RWPE1 (cell line): ENCODE measurements at places on chromosomes 7 and 10.
A peak's percentile ranks its signal among the peaks of the same experiment; 100 is the strongest.

- no peak for DNase-seq
Measured at GRCh38 chr10:74916283-74916682, 89.9 kb downstream of the KAT6B start.

DNA sequence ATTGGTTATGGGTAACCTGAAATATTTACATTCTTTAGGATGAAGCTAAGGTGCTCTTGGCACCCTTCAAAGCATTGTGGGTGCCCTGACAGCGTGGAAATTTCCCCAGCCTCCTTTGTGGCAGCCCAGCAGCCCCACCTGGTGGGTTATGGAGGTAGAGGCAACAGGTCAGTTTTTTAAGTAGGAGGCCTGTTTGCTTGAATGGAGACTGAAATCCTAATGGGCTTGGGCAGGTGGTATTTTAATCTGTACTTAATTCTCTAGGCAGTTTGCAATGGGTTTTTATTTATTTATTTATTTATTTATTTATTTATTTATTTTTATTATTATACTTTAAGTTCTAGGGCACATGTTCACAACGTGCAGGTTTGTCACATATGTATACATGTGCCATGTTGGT, 139.4 kb downstream of the EPC1 start:
- peak; percentile 60 for DNase-seq

DNA sequence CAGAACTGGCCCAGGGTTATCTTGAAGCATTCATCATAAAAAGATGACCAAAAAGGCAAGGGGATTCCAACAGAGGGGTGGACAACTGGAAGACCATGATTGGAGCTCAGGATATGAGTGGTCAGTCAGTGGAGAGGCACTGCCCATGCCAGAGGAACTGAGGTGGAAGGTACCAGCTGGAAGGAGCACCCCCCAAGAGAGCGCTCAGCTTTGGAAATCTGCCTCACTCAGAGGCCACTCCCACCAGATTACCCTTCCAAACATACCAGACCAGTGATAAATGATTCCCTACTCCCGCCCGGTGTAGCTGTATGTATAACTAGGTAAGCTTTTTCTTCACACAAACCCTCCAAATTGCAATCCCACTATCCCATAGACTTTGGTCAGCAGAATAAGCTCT, 257.0 kb upstream of the SLC26A5 start:
- DNase-seq: no peak

DNA sequence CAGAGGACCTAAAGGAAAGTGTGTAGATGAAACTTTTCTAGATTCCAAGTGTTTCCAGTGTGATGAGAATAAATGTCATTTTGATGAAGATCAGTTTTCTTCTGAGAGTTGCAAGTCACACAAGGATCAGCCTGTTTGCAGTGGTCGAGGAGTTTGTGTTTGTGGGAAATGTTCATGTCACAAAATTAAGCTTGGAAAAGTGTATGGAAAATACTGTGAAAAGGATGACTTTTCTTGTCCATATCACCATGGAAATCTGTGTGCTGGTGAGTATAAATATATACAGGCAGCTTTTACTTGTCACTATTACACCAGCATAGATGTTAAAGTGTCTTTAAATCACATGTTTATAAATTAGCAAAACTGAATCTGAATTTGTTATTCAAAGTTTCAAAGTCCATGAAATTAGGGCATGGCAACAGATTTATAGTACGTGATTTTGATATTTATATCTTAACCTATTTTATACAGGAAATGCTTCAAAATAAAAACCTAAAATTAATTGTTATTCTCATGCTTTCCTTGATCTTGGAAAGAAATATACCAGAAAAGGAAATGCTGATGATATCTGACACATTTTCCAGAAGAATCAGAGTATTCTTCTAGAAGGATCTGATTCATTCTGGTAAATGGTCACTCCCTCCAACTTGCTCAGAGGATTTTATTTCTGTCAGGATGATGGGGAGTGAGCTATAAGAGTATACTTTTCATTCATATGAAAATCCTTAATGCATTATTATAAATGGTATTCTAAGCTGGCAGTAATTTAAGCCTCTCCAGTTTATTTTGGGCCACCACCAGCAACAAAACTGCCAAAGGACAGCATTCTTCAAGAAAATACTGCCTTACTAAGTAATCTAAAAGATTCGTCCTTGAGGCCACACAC, 71.4 kb downstream of the ITGB8 start:
- DNase-seq: no peak

- peak; percentile 34 for DNase-seq
Measured at GRCh38 chr7:156892081-156892800, 742 bp downstream of the LMBR1 start.

- DNase-seq: no peak
Measured at GRCh38 chr10:14560791-14561765, 213.6 kb downstream of the FAM107B start.

DNA sequence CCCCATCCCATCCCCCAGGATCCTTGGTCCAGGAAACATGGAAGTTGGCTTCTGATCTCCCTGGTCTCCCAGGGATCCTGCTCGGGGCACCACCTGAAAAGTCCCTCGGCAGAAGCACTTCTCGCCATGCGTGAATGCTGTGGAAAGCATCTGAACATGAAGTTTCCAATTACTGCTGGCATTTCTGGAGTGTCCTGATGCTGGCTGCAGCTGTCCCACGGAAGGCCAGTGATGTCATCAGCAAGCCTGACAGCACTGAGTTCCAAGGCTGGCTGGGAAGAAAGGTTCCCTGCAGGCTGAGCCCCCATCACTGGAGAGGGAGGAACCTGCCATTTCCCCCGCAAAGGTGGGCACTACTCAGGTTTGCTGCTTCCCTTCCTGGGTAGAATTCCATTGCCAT, 71.4 kb downstream of the KCNMA1 start:
- no peak for DNase-seq

GRCh38 chr7:154431045-154431444, 378.8 kb downstream of the DPP6 start:
- DNase-seq: no peak

DNA sequence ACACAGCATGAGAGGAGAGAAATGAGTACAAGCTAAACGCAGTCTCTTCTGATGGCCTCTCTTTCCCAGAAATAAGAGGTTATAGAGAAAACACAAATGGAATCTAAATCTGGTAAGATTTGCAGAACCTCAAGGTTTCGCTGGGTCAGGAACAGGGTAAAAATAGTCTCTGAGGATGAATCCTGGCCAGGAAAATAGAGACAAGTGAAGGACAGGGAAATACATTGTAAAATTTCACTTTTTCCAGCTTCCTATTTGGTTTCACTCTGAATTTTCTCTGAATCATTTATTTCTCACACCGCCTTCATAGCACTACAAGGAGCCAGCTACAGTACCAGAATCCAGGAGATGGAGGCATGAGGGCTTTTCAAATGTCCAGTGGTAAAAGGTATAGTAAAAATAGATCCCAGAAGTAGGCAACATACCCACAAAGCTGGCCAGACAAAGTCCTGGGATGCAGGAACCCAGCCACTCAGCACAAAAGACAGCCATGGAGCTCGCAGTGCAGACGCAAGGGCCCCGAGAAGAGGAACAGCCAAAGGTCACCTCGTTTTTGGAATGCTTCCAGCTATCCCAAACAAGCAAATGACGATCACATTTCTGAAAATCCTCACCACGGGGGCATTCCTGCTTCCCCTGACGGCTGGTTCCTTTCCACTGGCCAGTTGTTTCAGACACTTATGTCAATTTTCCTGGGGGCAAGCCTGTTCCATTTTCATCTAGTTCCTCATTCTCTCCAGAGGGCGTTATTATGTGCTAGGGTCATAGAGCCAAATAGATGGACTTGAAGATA, 21.5 kb upstream of the IKZF1 start:
- DNase-seq: no peak

DNA sequence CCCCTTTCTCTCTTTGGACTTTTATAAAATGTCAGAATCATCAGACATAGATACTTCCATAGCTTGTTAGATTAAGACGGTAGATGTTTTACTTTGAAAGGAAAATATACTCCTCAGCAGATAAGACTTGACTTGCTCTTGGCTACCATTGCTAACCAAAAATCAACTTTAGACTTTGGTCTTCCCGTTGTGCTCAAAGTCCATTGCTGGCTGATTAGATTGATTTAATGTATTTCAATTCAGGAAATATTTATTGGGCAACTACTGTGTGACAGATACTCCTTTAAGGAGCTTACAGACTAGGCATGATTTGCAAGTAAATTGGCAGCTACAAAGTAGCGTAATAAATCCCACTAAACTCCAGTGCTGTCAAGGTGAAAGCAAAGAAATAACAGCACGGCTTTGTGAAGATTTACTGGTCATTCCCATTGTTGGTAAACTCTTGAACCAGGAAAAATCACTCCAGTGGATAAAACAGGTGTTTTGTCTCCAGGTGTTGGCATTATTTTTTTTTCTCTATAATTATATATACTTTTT, 95.7 kb upstream of the ARMC3 start:
- DNase-seq: no peak

DNA sequence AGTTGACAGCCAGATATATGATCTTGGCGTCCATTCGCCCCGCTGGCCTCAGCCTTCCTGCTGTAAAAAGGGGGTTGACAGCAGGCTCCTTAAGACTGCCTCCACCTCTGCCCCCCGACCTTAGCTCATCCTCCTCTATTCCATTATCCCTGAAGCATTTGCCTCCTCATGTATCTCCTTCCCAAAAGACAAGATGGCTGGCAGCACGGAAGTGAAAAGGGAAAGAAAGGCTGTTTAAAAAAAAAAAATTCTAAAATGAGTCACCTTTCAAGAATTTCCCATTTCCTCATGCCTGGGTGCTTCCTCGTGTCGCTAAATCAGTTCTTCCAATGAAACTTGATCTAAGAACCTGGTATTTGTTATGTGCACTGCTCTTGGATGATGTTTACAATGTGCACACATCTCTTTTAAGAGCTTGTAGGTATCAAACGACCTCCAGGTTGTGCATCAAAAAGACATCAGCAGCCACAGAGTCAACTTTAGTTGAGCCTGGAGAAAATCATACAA, 1.7 kb downstream of the SCRN1 start:
- peak; percentile 82 for DNase-seq

- no peak for DNase-seq
Measured at GRCh38 chr10:133313192-133313591, 4.5 kb downstream of the ZNF511 start.

DNA sequence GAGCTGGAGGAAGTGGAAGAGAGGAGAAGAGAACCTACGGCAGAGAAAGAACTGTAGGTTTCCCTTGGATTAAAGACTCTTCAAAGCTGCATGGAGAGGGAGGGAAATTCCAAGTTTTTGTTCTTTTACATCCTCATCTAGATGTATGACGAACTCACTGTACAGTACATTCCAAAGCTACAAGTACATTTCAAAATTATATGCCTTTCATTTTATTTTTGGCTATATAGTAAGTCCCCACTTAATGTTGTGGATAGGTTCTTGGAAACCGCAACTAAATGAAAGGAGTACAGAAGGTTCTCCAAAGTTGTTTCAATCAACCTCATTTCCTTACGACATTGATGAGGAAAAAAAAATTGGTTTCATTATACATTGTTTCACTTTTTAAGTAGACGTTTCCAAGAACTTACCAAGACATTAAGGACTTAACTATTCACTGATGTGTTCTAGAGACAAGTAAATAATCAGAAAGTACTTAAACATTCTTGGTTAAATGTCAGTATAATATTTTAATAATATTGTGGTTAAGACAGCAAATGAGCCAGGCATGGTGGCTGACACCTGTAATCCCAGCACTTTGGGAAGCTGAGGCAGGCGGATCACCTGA, 16.1 kb upstream of the JMJD1C start:
- DNase-seq: no peak

GRCh38 chr10:33478675-33479125, 144.2 kb upstream of the NRP1 start:
- no peak for DNase-seq

DNA sequence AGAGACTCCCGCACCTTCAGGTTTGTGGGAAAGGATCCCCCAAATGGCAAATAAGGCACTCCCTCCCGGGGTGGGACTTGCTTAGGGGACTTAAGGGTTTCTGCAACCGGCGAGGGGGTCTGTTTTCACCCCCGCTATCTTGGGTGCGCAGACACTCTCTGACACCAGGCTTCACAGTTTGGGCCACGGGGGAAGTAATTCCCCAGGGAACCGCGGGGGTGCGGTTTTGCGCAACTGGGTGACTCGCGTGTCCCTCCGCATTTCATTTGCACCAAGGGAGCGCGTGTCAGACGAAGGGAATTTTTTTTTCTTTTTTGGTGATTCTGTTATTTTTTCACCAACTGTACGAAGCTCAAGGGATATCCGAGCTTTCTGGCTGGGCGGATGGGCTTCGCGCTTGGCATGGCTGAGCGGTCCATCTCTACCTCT, 1.7 kb downstream of the GRM8 start:
- DNase-seq: no peak

GRCh38 chr7:155807065-155807671, 5.1 kb downstream of the SHH start:
- DNase-seq: no peak

DNA sequence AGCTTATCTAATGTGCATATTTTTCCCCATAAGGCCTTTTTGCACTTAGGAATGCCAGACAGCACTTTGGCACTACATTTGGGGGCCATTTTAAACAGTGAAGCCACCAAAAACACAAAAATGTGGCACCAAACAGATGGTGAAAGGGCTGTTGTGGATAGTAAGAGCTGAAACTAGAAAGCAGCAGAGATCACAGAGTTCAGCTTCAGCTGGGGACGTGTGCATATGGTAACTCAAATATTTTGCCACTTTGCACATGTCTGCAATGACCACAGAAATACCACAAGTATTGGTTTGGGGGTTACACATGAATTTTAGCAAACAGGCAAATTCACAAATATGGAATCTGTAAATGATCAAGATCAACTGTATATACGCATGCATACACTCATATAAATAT, 72.8 kb downstream of the PODXL start:
- no peak for DNase-seq

- no peak for DNase-seq
Measured at GRCh38 chr7:142030848-142031247, 35.2 kb downstream of the MGAM start.

- DNase-seq: no peak
Measured at GRCh38 chr7:128112018-128112780, 81.0 kb upstream of the LRRC4 start.
